ENCODE measurements at places on chromosomes 5 and 9.

- no peak for DNase-seq
Observed at GRCh38 chr9:73121375-73121935, 30.2 kb upstream of the ANXA1 start.

DNA sequence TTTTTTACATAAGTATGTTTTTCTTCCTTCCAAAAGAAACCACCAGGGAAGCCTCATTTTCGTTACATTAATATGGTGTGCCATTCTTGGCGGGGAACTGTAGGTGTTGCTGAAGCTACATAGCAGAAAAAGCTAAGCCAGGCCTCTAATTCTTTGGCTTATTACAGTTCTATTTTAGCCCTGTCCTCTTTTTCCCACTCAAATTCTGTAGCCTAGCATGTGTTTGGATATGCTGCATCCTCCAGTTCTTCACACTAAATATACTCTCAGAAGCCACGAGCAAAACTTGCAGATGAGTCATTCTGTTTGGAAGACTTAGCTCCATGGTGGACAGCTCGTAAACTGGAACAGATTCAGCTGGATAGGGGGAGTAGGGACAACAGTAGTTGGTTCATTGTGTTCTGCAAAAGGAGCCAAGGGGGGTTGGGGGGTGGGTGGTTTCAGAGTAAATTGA, 369.4 kb downstream of the TMEM161B start:
- no peak for DNase-seq

DNA sequence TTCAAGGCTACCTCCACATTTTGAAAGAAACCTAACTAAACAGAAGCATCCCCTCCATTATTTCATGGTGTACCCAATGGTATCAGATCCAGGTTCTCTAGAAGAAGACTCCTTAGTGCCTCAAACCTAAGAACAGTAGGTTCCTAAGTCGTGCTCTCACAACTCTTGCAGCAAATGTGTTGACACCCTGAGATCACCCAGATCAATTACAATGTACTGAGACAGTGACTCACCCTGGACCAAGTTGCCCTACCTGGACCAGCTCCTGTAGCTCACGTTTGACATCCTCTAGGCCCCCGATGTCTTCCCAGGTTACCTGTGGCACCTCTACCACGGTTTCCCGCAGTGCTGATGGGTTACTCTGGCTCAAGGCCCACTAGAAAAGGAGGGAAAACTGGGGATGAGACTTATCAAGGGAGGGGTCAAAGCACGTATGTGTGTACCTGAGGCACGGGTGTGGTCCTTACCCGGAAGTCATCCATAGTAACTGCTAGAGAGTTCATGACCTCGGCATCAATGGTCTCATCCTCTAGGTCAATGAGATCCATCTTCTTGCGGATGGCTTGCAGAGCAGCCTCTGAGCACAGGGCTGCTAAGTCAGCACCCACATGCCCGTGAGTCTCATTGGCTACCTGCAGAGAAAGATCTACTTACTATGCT, 11.7 kb downstream of the VCP start:
- no peak for DNase-seq

- DNase-seq: peak; percentile 85
Observed at GRCh38 chr5:141512911-141513626, 24.2 kb downstream of the PCDHGC5 start.

- DNase-seq: no peak
Observed at GRCh38 chr5:63648376-63648775, 313.9 kb downstream of the HTR1A start.

- no peak for DNase-seq
Observed at GRCh38 chr9:21104787-21105186, 27.0 kb upstream of the IFNB1 start.

DNA sequence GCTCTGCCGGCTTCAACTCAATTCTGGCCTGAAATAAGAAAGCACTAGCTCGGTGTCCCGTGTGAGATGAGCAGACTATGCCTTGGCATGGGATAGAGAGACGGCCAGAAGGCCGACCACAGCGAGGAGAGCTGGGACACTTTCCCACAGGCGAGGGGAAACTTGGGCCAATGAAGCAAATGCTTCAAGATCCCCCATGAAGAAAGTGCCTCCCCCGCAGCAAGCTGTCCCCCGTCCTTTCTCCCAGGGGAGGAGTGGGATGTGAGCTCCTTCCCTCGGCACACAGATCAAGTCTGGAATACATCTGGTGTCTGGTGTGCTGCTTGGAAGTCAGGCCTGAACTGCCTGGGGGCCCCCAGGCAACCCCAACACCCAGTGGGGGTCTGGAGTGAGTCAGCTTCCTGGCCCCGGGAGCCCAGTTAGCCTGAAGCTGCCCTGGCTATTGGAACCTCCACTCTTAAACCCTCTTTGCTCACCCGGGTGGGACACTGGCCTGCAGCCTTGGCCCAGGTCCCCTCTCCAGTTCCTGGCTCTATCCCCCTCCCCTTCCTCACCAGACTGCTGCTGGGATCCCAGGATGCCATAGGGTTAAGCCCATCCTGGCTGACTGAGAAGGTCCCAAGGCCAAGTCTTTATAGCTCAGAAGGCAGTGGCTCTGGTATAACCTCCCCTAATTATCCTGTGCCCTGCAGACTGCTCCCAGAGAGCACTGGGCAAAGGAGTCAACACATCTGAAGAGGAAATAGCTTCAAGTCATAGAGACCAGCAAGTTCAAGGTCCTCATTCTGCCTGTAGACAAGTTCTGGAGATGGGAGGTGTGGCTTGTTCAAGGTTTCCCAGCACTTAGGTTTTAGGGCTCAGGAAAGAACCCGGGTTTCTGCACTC, 205.3 kb downstream of the TTLL11 start:
- no peak for DNase-seq

- peak; percentile 92 for DNase-seq
Observed at GRCh38 chr5:173764332-173765028, 123.7 kb upstream of the CPEB4 start.
